Fibroblast of skin of left quadriceps (primary cell): ENCODE measurements at places on chromosomes 2 and 18.
A peak's percentile ranks its signal among the peaks of the same experiment; 100 is the strongest.

- DNase-seq: no peak
These were observed 63.9 kb downstream of the NCAPH start for GRCh38 chr2:96399342-96400048.

- peak; percentile 74 for DNase-seq
These were observed 1.2 kb upstream of the CHMP1B start for GRCh38 chr18:11849841-11850634.

DNA sequence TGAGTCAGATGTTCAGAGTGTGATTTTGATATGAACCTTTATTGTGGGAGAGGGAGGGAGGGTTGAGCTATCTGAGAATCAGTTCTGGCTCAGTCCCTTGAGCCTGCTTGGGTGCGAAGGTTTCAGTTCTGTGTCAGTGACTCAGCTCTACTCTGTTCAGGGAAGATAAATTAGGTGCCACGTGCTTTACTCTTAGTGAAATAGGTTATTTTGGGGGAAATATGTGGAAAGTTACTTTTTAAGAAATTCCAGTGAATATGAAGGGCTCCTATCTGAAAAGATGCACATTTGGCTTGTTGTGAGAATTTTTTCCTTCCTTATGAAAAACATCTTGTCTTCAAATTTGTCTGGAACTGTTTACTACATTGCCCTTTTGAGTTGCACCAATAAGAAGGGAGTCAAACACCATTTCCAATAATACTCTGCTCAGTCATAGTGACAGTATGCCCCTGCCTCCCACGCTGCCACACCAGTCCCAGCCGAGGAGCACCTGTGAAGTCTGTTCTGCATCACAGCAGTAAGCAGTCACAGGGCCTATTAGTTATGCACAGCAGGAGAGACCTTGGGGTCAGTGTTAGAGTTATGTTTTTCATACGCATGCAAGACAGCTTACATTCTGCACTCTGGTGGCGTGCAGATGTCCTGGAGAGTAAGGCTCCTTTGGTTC is 32.8 kb upstream of the DNAH7 start:
- DNase-seq: peak; percentile 44

- peak; percentile 65 for DNase-seq
These were observed 160.0 kb downstream of the DNAH6 start for GRCh38 chr2:84676295-84676694.

DNA sequence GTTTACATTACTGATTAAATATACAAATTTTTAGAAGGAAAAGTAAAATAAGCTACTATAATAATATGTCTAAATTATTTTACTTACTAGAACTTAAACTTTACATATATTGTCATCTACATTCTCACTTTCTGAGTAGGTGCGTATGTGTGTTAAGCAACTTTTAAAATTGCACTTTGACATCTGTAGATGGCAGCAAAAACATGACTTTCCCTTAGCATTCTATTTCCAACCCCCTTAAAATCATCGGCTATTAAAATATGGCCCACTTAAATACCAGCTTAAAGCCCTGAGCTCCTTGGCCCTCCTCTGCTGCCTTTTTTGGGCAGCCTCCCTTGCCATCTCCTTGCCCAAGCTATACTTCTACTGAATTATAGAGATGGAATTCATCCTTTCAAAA is 78.0 kb downstream of the UPP2 start:
- no peak for DNase-seq
